ENCODE measurements at places on chromosomes 1 and 21.

DNA sequence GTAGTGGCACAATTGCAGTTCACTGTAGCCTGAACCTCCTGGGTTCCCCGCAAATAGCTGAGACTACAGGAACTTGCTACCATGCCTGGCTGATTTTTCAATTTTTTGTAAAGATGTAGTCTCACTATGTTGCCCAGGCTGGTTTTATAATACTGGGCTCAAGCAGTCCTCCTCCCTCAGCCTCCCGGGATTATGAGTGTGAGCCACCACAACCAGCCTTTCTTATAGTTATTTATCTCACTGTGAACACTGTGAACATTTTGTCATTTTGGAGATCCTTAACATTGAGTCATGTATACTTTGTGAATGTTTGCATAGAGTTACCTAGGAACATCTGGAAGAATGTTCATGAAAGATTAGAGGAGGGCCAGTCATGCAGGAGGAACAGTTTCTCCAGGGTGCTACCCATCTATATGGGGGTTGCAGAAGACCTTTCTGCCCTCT is 127.1 kb upstream of the CACYBP start:
- no peak for DNase-seq

GRCh38 chr21:42524341-42525028 is 10.8 kb downstream of the SLC37A1 start:
- peak; percentile 43 for DNase-seq

- no peak for DNase-seq
Measured at GRCh38 chr1:61058483-61059245, 23.7 kb upstream of the NFIA start.

GRCh38 chr1:62712336-62713243 is 24.4 kb upstream of the DOCK7 start:
- DNase-seq: no peak

DNA sequence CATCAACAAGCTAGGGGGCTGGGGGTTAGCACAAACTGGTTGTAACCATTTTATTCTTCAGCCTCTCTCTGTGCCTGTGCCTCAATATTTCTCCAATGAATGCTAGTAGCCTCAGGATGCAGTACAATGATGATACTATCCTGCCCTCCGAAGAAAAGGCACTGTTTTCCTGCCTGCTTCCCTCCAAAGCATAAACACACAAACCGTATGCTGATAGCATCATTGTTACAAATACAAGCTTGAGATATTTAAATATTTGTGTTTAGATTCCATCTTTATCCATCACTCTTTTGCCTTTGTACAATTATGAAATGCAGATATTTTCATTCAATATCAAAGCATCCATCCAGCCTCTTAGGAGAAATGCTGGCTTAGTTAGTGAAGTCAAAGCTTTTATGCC is 404.8 kb downstream of the DUSP10 start:
- DNase-seq: no peak

DNA sequence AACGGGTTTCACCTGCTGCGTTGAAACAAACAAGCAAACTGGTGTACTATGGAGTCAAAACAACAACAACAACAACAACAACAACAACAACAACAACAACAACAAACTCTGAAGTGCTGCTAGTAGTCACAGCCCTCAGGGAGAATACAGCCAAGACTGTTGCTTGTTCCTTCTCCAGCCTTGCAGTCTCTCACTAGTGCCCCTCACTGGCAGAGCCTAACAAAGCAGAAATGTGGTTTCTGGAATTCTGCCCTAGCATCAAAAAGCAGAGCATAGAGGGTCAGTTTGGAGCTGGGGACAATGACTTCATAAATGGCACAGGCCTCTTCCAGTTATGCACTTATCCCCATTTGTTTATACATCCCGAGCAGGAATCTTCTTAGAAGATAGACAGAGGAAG is 187.4 kb downstream of the KCNK2 start:
- no peak for DNase-seq

DNA sequence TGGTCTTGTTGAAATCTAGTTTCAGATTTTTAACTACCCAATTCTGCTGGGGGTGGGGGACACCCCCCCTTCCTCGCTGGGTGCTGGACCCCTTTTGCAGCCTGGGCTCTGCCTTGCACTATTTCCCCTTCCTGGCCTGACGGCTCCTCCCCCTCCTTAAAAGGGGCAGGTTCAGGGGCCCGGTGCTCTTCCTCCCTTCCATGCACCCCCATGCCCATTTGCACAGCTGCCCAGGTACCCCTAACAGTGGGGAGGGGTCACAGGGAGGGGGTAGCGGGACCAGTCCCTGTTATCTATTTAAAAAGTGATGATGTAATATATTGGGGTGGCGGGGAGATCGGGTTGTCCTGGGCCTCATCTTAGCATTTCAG is 15.3 kb downstream of the ZBTB7B start:
- no peak for DNase-seq

DNA sequence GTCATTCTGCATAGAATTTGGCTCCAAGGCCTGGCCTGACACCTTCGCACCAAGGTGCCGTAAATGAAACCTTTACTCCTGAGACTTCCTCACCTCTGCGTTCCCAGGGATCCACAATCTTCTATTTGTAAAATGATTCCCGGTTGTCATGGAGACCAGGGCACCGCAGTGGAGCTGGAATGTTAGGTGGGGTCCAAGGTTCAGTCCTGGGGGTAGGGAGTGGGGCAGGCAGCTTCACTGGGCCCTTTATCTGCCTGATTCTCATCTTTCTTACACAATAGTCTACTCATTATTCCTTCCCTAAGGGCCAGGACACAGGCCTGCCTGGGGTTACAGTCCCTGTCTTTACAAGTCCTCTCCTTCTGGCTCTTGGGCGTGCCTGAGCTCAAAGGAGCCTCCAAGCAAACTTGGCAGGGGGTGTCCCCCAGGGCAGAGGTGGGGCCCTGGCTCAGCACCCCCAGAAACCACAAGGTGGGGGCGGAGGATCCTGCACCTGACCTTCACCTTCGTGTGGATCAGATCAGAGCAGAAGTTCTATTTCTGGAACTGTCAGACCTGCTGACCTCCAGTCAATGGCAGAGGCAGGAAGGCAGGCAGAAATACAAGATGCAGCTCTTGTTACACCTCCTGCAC is 51.1 kb downstream of the RIPK4 start:
- DNase-seq: no peak

DNA sequence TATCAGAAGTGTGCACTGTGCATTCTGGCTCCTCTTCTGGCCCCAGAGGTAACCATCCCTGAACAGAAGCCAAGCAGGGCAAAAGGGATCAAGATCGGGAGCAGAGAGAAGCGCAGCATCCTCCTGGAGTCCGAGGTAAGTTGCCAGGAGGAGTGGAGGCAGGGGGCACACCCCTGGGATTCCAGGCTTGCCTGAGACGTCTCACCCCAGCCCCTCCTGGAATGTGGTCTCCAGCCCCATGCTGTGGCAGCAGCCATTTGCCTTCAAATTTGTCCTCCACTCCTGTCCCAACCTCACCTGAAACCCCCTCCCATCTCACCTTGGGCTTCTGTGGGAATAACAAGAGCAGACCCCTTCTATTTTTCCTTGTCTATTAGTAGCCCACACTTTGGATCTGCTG is 10.1 kb downstream of the LRRC71 start:
- no peak for DNase-seq

DNA sequence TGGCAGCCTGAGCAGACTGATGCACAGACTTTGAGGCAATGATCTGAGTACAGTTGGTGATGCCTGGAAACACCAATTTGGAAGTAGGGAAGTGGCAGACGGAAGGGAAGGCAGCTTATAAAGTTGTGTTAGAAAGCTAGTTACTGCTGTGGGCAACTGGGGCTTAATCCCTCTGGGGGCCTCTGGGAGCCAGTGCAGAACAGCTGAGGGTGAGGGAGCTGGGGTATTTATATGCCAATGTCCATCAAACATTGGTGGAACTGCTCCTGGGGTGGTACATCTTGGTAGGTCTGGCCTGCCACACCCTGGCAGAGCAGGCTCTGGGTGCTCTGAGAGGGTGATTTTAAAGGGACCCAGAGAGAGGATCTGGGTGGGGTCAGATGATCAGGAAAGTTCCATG is 28.1 kb downstream of the TNFRSF8 start:
- no peak for DNase-seq

DNA sequence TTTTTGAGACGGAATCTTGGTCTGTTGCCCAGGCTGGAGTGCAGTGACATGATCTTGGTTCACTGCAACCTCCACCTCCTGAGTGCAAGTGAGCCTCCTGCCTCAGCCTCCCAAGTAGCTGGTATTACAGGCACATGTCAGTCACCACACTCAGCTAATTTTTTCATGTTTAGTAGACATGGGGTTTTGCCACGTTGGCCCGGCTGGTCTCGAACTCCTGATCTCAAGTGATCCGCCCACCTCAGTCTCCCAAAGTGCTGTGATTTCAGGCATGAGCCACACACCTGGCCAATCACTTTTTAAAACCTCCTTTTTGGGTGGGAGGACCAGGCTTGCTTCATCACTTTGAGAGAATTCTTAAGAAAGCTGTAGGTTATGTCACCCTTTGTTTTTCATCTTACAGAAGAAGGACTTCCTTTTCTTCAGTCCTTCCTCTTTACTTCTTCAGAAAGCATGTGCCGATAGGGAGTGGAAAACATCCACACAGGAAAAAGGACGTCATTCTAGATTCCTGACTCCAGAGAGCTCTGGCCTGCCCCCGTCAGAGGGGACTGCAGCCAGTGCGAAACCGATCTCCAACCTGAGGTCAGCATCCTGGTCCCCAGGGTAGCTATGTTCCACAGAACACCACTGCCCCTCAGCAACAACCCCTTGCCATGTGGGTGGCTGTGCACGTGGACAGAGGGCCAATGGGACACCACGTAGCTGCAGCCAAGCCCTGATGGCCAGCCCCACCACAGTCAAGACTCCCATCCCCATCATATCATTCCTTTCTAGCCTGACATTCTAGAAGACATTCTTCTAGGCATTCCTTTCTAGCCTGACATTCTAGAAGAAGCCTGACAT is 21.9 kb downstream of the NCF2 start:
- no peak for DNase-seq

- DNase-seq: no peak
Measured at GRCh38 chr1:175873290-175873935, 130.0 kb upstream of the TNR start.

- DNase-seq: no peak
Measured at GRCh38 chr1:241722947-241723346, 70.9 kb downstream of the WDR64 start.

GRCh38 chr1:43622901-43623780 is 26.8 kb upstream of the KDM4A start:
- DNase-seq: no peak

- no peak for DNase-seq
Measured at GRCh38 chr1:40057310-40058030, 16.9 kb downstream of the CAP1 start.

DNA sequence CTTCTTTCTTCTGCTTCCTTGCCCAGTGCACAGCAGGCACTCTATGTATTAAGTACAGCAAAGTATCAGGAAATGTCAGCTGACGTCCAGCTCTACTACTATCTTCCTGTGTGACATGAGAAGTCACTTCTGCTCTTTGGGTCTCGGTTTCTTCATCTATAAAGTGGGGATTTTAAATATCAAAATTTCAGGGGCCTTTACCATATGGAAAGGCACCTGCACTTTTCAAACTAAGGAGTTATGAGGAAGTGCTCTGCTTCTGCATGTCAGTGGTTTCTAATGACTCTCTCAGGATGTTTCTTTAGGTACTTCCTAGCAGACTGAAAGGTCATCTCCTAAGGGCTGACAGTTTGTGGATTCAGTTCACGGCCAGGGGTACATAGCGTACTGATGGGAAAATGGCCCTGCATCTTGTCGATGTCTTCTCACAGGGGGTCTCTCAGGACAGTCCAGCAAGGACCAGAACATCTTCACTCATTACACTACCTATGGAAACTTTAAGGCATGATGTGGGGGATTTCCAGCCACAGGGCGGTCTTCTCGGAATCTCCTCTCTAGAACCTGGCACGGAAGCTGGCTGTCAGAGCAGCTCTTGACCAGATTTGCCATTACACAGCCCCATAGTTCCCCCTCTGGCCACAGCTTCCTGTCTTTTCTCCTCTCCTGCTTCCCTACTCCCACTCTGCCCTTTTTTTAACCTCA is 42.0 kb upstream of the MTF1 start:
- DNase-seq: no peak

GRCh38 chr1:156367383-156368156 is 1.4 kb upstream of the RHBG start:
- DNase-seq: no peak

- no peak for DNase-seq
Measured at GRCh38 chr1:40133312-40133665, 27.9 kb upstream of the RLF start.

- DNase-seq: peak; percentile 44
Measured at GRCh38 chr1:158203693-158204457, 23.2 kb downstream of the CD1D start.

DNA sequence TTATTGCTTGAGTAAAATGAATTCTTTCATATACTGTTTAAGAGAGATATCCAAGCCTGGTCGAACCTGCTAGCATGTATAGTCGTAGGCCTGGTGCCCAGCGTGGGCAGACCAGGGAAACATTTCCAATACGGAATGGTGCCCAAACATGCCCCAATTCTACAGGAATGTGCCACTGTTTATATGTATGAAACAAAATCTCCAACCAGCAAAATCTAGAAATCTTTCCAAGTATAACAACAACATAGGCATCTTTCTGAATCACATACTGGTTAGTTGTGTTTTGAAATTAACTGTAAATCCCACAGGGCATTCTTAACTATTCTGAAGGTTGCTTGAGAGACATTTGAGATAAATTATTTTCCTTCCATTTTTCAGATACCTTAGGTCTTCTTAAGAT is 17.0 kb upstream of the ABCD3 start:
- DNase-seq: no peak

Measured in CD4-positive, alpha-beta T cell treated with Interleukin-2 at 100 ng/mL for 4 hours (primary cell).